ENCODE measurements at places on chromosomes 12 and 14.
A peak's percentile ranks its signal among the peaks of the same experiment; 100 is the strongest.

- peak; percentile 15 for DNase-seq
Observed at GRCh38 chr14:35861204-35861868, 35.2 kb downstream of the BRMS1L start.

DNA sequence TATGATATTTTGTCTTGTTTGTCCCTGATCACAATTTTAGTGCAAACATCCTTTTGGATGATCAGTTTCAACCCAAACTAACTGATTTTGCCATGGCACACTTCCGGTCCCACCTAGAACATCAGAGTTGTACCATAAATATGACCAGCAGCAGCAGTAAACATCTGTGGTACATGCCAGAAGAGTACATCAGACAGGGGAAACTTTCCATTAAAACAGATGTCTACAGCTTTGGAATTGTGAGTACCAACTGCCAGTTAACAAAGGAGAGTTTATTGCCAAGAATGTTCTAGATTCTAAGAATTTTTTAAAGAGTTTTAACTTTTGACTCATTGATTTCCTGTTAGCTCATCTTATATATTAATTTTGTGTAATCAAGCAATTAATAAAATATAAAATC lies 55.4 kb downstream of the IRAK3 start:
- DNase-seq, result no peak

GRCh38 chr14:29242755-29243754 lies 476.5 kb downstream of the FOXG1 start:
- DNase-seq, result peak; percentile 7

DNA sequence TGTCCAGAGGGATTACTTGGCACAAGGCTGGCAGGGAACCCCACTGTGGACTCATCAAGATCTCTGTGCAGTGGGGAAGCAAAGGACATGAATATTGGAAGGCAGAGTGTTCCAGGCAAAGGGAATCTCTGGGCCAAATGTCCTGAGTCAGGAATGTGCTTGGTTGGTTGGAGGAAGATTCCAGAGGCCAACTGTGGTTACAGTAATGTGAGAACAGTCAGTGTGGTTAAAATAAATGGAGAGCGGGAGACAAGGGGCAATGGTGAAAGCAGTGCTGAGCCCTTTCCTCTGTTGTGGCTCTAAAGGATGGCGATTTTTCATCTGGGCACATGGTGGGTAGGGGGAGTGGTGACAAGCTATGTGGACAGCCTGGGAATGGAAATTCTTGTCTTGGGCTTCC lies 948.2 kb downstream of the BCL11B start:
- DNase-seq, result no peak

GRCh38 chr12:101082706-101083105 lies 127.3 kb downstream of the SLC5A8 start:
- no peak for DNase-seq

DNA sequence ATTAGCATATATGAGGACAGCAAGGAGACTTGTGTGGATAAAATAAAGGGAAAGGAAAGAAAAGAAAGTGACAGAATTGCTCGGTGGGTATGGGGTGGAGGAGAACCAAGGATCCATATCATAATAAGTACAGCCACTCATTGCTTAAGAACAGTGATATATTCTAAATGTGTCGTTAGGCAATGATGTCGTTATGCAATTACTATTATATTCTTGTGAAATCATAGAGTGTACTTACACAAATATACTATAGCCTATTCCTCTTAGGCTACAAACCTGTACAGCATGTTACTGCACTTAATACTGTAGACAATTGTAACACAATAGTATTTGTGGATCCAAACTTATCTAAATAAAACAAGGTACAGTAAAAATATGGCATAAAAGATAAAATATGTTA lies 271.1 kb downstream of the CCER1 start:
- DNase-seq, result no peak

DNA sequence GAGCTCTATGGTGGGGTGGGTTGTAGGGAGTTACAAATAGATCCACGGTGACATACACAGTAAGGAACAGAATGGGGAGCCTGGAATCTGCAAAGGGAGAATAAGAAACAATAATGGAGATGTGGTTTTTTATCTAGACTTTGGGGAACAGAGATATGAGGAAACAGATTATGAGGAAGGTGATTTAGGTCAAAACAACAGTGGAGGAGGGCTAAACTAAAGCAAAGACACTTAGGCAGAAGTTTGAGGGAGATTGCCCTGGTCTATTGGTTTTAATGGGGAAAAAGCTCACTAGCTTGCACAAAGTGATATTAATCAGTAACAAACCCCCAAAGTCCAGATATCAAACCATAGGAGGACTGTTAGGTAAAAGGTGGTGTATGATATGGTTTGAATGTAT lies 144.5 kb upstream of the DYRK2 start:
- no peak for DNase-seq

GRCh38 chr12:113649256-113649830 lies 177.7 kb upstream of the LHX5 start:
- no peak for DNase-seq
